ENCODE measurements at places on chromosomes 13 and 19.
A peak's percentile ranks its signal among the peaks of the same experiment; 100 is the strongest.

GRCh38 chr19:2850256-2850925, 9.1 kb downstream of the ZNF555 start:
- DNase-seq, result no peak

DNA sequence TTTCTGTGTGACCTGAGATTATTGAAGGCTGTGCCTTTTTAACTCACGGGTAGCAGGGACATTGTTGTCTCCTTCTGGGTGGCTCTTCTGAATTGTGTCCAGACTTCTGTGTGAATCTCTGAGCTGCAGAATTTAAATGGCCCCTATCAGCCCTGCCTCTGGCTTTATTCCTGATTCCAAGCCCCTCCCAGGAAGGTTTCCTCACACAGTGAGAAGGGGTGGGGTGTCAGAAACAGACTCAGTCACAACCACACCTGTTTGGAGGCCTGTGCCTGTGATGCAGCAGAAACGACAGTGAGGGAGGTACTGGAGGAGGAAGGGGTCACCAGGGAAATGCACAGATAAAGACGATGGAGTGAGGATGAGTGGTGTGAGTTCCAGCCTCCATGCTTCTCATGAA, at the start of gene CLC:
Gene CLC (minus strand): TSS at position 139 of the 400 bp plus-strand sequence. CDS start 77 bp downstream, at position 62.
- DNase-seq, result no peak

DNA sequence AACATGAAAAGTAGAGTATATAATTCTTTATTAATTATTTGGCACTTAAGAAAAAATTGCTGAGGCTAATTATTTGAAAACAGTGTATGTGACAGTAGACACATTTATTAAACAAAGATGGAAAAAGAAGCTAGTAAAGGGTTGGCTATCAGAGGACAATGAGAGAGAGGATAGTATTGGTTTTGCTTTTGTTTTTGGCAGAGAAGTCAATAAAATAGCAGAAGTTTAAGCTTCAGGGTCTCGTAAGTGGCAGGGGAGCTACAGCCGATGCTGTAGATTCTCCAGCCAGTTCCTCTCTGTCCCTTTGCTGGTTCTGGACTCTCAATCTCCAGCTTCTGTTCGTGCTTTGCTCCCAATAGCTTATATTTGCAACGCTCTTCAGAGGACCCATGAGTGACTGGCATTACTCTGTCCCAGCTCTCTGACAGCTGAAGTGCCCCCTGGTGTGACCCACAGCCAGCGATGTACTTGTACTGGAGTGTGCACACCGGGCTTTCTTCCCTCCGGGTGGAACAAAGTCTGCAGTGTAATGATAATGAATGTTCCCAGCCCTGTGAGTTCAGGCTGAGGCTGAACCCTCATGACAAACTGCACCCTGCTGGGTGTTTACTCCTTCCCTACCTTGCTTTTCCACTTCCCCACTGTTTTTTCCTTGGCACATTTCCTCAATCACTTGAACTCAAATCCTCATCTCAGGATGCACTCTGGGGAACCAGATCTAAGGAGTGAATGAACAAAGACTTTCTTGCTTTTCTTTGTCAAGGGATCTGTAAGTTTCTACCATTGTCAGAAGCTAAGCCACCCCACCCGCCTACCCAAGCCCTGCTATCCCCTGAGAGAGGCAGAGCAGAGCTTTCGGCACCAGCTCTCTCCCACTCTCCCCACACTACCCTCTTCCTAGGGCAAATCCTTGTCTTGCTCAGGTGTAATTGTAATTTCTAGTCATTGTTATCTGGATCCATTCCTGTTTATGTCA, 254.8 kb downstream of the LHFPL6 start:
- no peak for DNase-seq

DNA sequence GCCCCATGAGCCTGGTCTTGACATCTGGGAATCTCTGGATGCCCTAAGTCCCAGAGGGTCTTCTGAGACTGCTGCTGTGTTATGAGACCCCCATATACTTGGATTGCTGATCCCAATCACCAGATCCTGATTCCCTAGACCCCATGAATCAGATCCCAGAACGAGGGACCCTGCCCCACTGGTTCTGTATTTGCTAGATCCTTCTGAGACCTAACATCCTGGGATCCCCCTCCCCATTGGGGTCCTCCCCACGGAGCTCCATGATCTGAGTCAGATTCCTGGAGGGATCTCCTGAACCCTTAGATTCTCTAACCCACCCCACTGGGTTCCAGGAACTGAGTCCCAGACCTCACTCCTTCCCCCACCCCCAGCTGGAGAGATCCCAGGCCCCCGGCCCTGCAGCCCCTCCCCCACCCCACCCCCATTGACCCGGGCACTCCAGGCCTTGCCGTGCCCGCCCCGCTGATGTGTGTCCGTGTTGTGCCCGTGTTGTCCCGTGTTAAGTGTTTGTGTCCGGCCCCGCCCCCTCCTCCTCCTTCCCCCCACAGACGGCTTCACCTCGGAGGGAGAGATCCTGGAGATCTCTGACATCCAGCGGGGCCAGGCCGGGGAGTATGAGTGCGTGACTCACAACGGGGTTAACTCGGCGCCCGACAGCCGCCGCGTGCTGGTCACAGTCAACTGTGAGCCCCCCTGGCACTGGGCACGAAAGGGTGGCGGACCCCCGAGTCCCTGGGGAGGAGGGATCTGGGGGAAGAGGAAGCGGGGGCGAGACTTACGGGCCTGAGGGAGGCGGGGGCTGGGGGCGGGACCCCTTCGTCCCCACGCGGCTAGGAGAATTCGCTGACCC, 15.0 kb downstream of the IGLON5 start:
- DNase-seq, result no peak

DNA sequence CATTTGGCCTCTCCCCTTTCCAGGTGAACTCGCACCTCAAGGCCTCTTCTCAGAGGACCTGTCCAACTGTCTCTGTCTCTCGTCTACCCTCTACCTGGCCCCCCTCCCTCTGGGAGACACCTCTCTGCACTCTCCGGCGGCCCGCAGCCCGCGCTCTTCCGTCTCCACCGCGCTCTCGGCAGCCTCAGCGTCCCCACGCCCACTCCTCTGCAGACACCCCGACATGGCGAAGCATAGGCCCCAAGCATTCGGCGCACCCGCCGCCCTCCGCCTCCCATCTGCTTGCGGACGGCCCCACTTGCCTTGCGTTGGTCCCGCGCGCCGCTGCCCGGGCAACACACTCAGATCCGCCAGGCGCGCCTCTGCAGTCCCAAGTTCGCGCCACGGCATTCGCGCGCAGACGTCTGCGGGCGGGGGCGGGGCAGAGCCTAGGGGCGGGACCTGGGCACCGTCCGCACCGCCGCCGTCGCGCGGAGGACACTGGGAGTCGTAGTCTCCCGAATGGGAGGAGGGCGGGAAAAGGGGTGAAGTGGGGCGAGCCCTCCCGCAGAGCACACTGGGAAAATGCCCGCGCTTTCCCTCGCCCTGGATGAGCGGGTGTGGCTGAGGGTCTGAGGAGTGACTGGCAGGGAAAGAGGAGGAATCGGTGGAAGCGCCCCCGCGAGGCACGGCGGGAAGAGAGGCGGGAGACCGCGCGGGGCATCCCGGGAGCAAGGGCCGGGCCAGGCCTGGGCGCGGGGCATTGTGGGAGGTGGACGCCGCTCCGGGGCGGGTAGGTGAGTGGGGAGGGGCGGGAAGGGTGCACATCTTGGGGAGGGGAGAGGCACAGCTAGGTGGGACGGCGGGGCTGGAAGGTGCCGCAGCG, at the start of the genes LIG1 and ZSWIM9:
Gene LIG1 (minus strand): TSS at position 406 of the 865 bp plus-strand sequence. CDS start 4,778 bp downstream, outside the sequence.
Gene ZSWIM9 (plus strand): TSS at position 742 of the 865 bp plus-strand sequence. CDS start 1,123 bp downstream, outside the sequence.
- DNase-seq, result peak; percentile 90

GRCh38 chr13:101514695-101515275, 62.3 kb downstream of the ITGBL1 start:
- peak; percentile 46 for DNase-seq

DNA sequence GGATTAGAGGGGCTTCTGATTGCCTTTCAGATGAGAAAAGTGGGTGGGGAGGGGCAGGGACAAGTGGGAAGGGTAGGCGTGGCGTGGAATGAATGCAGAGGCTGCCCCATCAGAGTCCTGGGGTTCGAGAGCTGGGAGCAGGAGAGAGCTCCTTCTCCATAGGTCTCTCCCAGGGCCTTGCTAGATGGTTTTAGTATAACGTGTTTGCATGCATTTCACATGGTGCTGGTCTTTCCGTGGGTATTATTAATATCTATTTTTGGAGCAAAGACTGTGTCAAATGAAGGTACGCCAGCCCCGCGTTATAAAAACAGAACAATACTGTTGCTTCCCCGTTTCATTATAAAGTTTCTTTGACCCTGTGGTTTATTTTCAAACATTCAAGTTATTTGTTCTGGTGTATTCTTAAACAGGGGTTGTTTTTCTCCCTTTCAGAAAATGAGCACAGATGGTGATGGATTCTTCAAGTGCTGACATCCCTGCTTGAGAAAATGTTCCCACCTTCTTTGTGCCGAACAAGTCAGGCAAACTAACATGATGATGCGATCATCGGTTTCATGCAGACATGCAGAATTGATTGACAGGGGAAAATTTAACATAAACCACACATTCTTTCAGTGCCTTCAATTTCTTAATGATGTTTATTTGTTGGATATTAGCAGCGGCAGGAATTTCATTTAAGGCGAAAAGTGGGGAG, 62.1 kb upstream of the ZNF536 start:
- no peak for DNase-seq

DNA sequence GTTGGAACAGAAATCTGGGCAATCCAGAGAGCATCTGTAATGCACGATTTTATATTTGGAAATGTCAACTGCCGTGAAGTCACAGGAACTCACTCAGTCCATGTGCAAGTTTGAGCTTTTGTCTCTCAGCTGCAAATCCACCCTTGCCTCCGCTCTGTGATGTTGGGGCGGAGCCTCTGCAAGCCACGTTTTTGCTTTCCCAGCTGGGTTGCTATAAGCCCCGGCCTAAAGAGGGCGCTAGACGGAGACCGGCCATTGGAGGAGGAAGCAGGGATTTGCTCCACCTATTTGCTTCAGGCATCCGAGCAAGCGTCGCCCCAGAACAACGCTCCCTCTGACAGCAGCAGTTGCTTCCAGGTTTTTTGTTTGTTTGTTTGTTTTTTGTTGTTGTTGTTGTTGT, 56.2 kb downstream of the TRPM4 start:
- DNase-seq, result no peak

- peak; percentile 39 for DNase-seq
Measured at GRCh38 chr19:49560358-49560900, 19.9 kb downstream of the NOSIP start.

DNA sequence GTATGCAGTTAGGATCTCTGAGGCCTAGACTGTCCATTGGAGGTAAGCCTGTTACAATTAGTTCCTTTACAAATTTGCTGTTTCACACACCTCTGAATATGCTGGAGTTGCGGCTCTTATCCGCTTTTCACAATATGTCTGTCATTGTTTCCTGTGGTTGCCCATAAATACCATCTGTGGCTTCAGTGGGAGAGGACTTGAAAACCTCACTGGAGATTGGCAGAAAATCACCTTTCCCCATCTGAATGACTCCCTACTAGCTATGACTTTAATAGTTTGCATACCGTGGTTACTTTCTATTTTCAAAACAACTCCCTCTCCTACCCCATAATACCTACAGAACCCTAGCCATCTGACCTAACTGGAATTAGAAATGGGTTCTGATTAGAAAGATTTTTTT, 454.3 kb downstream of the PCDH17 start:
- DNase-seq, result no peak

- DNase-seq, result peak; percentile 35
Measured at GRCh38 chr19:39557811-39558623, 18.1 kb upstream of the EID2 start.

DNA sequence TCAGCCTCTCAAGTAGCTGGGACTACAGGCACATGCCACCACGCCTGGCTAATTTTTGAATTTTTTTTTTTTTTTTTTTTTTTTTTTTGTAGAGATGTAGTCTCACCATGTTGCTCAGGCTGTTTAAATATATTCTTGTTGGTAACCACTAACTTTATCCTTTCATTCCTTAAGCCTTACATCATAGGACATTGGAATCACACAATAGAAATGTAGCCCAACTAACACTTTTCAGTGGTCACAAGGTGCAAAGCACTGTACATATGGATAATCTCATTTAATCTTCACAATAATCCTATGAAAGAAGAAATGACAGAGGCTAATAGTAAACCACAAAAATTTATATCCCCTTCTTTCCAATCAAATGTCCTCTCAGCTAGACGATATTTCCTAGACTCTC, 417.8 kb upstream of the DACH1 start:
- no peak for DNase-seq

DNA sequence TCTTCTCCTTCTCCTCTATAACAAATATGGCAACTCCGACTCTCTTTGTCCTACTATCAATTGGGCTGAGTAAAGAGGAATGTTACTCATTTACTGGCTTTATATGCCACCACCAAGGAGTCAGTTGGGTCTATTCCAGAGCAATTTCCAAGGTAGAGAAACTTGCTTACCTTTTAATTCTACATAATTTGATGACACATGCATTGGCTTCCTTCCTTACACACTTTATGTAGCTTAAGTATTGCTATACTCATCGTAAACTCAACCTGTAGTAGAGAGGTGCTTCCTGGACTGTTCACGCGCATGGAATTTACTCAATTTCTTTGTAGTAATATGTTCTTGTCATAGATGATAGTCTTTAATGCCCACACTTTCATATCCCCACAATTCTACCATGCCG, 160.7 kb downstream of the LMO7 start:
- DNase-seq, result no peak

DNA sequence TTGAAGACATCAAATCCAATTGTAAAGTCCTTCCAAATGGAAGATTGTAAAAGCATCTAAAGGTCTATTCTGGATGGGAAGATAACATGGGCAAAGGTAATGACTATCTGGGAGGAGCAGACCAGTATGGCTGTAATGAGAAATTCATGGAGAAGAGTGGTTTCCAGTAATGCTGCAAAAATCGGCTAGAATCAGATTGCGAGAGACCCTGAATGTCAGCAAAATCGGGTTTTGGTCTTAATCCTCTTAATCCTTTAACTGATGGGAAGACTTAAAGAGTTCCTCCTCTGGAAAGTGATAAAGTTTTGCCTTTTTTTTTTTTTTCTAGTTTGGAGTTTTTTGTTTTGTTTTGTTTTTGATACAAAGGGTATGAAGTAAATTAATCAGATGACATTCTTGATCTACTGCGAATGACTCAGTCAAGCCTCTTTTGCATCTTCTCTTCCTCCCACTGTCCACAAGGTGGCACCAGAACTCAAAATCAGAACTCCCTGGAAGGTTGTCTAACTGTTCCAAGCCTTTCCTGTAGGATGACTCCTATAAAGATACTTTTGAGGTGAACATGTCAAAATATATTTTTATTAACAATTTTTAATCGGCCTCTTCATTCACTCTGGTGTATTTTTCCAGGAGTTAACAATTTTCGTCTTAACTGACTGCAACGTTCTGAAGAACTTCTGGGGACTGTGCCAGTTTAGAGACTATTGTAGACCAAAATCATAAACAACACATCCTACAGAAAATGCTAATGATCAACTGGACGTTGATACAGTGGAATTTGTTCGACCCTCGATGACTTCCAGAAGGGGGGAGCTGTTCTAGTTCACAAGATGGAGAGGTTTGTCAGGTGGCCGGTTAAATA, 213.3 kb upstream of the MIR17HG start:
- DNase-seq, result peak; percentile 47

DNA sequence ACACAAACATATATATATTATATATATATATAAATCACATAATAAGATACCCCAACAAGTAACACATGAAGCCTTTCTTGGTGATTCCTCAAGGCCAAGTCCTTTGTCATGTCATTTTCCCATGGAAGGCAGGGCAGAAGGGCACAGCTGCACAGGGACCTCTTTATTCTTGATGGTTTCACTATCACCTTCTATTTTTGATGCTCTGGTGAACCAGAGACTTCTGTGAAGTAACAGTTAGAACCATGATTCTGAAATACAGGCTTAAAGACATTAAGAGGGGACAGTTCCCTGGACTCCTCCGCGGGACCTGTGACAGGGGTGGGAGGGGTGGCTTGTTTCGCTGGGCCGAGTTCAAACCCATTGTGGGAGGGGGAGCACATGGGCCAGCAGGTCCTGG, 104.0 kb downstream of the DGKH start:
- DNase-seq, result no peak
